ENCODE measurements at places on chromosomes 16 and 17.

DNA sequence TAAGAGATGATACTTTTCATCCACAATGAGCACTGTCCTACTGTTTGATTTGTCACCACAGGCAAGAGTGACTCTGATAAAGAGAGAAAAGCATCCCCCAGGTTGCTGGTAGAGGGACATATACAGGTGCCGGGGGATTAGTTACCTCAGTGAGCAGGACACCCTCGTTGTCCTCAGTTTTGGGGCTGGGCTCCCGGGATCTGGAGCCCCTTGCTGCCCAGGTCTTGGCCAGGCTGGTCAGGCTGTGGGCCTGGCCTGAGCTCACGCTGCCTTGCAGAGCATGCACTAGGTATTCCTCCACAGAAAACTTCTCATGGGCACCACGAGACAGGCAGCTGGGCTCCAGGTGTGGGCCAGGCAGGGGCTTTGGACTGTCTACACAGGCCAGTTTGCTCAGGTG lies 24.4 kb upstream of the SPATA32 start:
- DNase-seq, result no peak

- no peak for DNase-seq
These were observed 49.3 kb upstream of the TNRC6C start for GRCh38 chr17:77909236-77909635.

DNA sequence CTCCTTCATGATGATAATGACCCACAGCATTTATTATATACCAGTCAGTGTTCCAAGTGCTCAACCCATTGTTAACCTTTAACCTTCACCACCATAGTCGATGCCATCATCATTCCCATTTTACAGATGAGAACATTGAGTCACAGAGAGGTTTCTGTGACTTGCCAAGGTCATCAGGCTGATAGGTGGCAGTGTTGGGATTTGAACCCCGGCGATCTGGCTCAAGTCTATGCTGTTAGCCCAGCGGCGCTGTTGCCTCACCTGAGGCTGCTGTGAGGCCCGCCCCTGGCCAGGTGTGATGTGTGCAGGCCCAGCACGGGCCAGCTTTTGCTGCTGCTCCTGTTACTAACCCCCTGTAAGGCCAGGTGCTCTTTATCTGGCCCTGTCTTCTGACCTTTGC lies 101.2 kb downstream of the OR1D5 start:
- no peak for DNase-seq

DNA sequence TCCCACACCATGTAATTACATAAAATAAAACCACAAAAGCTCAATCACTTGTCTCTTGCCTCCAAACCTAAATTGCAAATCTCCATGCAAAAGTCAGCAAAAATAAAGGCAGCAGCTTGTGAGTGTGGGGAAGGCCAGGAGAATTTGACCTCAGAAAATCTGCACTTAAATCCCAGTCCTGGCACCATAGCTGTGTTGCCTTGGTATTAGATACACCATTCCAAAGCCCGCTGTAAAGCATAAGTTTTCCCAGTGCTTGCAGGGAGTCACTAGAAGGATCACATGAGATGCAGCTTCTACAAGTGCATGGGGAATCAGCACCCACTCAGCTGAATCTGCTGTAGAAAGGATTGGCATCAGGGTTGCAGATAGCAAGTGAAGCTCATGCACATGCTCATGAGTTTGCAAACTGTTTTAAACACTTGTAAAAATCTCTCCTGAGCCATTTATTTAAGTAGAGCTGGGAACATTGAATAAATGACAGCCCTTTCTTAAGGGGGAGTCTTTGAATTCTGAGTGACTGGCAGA lies 495.0 kb upstream of the HSBP1 start:
- no peak for DNase-seq

GRCh38 chr16:6751191-6751590 lies 581.5 kb upstream of the RBFOX1 start:
- DNase-seq, result no peak

- no peak for DNase-seq
These were observed 28.2 kb upstream of the TNFRSF13B start for GRCh38 chr17:16999931-17000625.

DNA sequence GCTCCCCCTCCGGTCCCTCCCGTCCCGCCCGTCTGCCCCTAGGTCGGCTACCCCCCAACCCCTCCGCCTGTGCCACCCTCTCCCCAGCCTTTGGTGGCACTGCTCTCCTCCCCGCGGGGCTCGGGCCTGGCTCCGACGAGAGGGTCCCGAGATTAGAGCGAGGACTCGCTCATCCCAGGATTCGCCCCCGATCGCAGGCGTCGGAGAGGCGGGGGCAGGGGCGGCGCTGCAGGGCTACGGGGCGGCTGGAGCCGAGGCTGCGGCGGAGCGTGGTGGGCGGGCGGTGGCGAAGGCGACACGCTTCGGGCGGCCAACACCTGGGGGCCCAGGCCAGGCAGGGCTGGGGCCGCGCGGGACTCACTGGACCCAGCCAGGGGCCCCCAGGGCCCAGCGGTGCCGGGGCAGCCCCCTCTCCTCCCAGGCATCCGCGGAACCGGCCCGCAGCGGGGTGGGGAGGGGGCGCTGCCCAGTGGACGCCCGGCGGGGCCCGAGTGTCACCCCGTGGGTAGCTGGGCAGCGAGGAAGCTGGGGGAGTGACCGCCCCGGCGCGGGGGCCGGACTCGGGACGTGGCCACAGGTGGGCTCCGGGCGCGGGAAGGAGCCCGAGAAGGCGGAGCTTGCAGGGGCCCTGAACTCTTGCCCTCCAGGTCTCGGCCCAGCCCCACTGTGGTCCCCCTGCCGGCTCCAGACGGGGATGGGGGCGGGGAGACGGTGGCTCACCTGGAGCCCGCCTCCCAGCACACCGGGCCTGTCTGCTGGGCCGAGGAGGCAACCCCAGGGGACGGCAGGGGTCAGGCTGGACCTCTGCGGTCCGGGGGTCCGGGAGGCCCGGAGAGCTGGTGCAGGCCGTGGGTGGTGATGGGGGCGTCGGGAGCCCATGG lies 1.5 kb downstream of the MGAT5B start:
- DNase-seq, result no peak

DNA sequence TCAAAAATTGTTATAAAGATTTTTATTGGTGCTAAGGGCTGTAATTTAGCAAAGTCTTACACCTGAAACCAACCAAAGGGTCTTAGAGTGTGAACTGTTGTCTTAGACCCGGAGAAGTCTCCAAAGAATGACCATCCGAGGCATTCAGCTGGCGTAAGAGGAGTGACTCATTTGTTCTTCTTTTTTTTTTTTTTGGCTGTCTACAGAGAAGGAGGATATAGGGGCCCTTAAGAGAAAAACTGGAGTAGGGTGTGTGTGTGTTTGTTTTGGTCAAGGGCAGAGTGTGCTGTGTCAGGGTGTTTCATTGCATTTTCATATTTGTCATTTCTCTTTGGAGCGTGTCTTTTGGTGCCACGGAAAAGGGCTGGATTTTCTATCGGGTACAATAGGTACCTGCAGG lies 508.0 kb downstream of the WWOX start:
- DNase-seq, result no peak

DNA sequence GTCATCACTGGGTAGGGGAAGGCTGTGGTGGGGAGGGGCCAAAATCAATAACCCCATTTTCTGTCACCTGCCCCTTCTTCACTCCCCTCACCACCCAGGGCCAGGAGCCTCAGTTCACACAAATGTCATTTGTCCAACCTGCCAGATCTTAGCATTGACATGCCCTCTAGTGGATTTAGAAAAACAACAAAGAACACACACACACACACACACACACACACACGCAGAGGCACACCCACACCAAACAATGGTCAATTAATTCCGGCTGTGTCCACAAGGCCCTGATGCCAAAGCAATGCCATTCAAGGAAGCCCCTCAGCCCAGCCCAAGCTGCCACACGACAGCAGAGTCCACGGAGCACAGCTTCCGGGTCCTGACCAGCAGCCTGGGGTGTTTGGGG lies 68.4 kb downstream of the NOG start:
- no peak for DNase-seq

- no peak for DNase-seq
These were observed 216.3 kb upstream of the NLRP1 start for GRCh38 chr17:5800646-5801045.

DNA sequence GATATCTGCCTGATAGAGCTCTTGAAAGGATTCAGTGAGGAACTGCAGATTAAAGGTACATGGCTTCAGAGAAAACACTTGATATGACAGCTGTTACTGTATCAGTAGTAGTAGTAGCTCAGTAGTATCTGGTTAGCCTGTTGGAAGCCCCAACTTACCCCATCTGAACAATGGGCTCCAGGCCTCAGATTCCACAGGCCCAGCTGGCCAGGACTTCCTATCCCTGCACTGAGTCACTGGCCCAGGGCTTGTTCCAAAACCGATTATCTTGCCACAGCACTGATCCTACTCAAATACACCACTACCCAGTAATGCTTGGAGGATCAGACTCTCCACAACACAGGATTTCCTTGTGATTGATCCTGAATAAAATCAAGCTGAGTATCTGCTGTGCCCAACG lies 32.6 kb downstream of the DCUN1D3 start:
- no peak for DNase-seq

DNA sequence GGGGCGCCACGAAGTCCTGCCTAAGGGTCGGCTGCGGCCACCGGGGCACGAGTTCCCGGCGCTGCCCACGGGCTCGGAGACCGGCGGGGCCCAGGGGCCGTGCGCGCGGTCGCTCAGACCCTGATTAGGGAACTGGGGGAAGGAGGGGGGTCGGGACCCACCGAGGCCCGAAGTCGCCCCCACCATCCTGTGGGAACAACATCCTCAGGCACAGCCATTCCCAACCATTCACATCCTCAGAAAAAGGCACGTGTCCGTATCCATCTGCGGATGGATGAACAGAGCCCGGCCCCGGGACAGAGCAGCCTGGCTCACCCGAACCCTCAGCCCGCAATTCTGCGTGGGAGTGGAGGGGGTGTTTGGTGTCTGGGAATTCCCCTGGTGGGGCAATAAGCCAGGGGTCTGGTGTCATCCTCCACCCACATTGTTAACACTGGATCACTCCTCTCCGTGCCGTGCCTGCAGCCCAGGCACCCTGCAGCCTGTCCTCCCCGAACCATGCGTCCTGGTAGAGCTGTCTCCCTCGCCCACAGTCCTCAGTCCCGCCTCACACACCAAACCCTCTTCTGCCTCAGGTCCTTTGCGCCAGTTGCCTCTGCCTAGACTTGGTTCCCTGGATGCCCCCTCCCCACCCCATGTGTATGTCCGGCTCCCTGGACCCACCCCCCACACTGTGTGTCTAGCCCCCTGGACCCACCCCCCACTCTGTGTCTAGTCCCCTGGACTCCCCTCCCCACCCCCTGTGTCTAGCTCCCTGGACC lies 789 bp upstream of the CCDC57 start:
- DNase-seq, result peak; percentile 70

DNA sequence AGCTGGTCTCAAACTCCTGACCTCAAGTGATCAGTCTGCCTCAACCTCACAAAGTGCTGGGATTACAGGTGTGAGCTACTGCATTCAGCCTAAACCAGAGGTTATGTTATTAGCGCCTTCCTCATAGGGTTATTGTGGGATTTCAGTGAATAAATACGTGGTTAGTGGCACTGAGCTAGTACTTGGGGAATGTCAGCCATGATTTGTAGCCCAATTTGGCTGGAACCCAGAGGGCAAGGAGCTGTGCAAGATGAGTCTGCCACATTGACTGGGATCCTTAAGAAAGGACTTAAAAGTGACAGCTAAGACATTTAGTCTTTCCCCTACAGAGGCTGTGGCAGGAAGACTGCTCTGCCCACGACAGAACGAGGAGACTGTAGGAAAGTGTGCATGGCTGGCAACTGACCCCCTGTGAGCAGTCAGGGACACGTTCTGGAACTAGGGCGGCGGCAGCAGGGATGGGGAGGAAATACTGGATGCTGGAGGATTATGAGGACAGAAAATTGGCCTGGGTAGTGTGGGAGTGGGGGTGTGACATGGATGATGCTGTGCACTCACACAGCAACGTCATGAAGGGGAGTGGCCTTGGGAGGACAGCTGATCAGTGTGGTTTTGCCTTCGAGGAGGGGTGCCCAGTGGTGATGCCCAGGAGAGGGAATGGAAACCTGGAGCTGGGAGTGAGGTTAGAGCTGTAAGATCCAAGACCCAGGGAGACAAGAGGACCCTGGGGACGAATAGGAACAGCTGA lies 14.6 kb downstream of the ATP5PD start:
- no peak for DNase-seq

- no peak for DNase-seq
These were observed 5.6 kb downstream of the MMD start for GRCh38 chr17:55416000-55416399.

- DNase-seq, result no peak
These were observed 596 bp downstream of the SEPHS2 start for GRCh38 chr16:30445149-30445407.

DNA sequence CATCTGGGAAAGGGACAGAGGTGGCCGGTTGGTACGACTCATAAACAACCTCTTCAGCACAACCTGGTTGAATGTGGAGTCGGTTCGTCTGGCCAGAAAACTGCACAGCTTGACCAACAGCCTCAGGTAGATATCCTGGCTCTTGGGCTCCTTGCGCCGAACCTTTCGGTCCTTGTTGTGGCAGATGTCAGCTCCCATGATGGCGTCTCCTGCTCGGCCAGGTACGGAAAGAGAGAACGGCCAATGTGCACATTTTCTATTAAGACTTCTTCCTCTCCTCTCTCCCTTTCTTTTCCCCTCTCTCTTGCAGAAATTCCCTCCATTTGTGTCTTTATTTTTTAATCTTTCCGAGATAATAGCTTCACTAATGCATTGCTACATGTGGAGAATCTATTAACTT lies 41.8 kb upstream of the CNTNAP4 start:
- no peak for DNase-seq

All from activated gamma-delta T cell treated with anti-CD3 and anti-CD28 coated beads, Interleukin-2, amount 50 U/mL, for 16 hours (primary cell).